NCI-H1930 (cell line): ENCODE measurements at places on chromosomes 4 and X.

GRCh38 chr4:112277705-112278448 lies 7.8 kb downstream of the TIFA start:
- no peak for DNase-seq

DNA sequence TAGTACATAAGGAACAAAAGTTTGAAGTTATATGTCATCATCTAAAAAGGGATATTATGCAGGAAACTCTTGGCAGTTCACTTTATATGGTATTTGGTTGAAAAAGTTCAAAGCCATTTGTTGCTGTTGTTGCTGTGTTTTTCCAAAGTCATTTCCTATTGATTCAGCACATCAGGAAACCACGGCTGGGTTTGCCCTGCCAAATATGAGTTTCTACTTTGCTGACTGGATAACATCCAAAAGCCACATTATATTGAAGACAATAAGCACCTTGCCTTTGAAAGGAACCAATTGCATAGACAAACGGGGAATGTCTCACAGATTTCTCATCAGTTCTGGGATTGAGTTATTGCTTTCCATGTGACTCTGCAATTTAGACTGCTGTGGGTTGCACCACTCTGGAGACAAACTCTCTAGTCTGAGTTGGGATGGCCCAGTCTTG lies 206.1 kb downstream of the SLC39A8 start:
- no peak for DNase-seq

DNA sequence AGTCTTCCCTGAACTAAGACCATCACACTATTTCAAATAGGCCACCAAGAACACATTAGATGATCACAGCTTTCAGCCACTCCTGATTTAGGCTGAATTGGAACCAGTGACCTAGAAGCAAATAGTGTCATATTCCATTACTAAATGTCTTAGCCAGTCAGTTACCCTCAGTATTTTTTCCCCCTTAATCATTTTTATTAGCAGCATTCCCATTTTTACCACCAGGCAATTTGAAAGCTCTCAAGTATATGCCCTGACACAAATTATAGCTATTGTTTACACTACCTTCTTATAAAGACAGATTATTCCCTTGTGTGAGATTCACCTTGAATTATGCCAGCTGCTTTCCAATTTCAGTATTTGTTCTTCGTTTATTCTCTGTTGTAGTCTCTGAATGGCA lies 1146.9 kb downstream of the PDHA2 start:
- no peak for DNase-seq

GRCh38 chr4:102230194-102230593 lies 115.1 kb downstream of the SLC39A8 start:
- no peak for DNase-seq

DNA sequence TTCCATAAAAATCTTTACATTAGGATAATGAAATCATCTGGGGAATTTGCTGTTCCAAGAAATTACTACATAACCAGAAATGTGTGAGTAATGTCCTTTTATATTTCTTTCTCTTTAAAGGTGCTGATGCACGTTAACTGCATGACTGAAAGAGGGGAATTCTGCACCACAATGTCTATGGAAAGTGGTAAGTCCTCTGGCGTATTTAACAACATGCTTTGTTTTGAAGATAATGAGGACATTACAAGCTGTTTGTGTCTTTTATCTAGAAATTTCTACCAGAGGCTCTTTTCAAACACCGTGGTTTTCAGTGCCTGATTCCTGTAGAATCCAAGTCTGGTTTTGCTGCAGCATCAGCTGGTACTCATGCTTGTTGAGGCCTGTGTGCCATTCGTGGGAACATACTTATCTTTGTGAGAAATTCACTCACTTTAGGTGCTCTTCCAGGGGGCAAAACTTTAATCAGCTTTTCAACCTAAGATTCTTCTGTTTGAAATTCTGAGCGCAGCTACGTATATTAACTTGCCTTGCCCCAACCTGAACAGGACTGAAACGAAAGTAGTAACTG lies 257.2 kb downstream of the PDHA2 start:
- no peak for DNase-seq

- no peak for DNase-seq
Measured at GRCh38 chrX:55709735-55710134, 7.8 kb upstream of the RRAGB start.

DNA sequence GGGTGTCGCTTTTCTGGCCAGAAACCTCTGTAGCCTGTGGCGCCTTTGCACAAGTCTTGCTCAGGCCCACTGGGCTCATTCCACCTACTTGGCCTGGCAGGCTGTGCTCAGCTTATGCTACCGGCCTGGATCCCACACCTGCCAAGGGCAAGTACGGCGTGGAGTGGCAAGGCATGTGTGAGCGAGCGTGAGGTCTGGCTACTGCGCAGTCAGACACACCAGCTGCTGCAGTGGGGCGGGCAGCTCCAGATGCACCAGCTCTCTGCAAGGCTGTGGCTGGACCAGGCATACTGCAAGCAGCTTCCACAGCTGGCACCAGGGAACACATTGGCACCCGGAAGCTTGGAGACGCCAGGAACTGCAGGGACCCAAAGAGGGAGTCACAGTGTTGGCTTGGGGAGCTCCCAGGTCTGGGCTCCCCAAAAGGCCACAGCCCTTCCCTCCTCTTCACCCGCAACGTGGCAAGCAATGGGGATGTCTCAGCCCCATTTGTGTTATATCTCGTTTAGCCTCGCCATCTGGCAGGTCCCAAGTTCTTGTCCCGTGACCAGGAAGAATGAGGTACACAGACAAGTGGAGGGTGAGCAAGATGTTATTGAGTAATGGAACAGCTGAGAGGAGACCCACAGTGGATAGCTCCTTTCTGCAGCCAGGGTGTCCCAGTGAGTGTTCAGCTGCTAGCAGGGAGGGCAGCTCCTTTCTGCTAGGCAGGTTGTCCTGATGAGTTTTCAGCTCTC lies 3.8 kb upstream of the FBXW7 start:
- DNase-seq = no peak

DNA sequence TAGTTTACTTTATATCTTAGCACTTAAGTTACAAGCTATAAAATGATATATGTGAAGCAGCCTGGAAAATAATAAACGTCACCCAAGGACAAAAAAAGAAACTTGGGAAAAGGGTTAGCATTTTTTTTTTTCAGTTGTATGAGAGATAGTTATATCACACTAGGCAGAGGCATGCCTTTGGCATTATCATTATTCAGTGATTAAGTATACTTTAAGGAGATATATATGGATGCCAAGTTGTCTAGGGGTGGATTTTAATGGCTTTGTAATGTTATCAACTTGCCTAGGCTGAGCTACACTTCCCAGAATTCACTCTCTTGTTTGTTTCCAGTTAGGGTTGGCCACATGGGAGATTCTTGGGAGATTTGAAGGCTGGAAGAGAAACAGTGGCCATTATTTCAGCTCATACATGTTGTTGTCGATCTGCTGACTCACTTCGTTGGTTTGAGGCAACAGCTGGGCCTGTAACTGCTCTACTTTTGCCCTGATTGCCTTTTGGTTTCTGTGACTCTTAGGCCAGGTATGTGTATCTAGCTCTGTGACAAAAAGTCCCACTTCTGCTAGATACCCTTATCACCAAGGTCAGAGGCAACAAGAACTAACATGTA lies 11.5 kb upstream of the SRPX start:
- no peak for DNase-seq

- DNase-seq = no peak
Measured at GRCh38 chrX:5774446-5774845, 454.2 kb downstream of the NLGN4X start.

DNA sequence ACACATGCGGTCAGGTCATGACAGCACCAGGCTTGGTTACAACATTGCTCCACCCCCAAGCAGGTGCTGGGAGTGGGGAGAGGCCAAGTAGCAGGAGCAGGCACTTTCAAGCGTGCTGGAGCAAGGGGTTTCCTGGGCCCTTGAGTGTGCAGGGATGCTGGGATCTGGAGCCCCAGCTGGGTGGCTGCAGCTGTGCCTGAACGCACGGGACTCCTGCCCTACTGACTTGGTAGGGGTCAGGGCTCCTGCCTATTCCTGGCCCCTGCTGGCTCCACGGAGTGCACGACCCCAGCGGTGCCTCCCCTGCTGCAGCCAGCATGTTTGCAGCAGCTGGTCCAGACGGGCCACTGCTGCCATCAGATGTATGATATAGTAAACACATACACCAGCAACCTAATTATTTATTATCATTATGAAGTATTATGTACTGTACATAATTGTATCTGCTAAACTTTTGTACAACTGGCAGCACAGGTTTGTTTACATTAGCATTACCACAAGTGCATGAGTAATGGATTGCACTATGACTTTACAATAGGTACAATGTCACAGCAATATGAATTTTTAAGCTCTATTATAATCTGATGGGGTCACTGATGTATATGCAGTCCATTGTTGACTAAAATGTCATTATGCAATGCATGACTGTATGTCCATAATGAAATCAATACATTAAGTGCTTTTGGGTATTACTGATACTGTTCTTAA lies 620.6 kb downstream of the RAPGEF2 start:
- DNase-seq = no peak

DNA sequence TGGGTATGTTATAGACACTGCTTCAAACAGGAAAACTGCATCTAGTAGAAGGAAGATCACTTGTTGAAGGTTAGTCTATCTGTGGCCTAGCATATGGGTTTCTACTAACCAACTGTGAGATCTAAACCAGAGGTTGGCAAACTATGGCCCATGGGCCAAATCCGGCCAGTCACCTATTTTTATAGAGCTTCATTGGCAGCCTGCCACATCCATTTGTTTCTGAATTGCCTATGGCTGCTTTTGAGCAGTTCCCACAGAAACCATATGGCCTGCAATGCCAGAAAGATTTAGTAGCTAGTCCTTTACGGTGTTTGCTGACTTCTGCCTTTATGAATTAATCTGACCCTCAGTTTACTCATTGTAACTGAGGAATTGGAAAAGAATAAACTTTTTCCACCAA lies 71.1 kb downstream of the MID1 start:
- no peak for DNase-seq

GRCh38 chrX:147850875-147851274 lies 60.8 kb upstream of the FMR1 start:
- no peak for DNase-seq

DNA sequence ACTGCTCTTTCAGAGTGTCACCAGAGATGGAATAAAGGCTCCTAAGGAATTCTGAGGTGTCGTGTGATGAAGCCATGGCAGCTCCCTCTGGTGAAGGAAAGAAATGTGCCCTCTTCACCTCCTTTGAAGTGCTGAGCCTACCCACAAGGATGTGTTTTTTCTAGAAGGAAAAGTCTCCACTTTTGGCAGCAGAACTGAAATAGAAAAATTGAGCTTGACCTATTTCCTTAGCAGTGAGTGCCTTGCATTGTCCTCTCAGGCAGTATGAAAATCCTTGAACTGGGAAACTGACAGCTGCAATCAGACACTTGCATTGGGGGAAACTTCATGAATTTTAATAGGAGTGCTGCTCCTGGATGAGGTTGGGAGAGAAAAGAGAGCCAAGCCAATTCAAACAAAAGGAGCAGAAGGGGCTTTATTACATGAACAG lies 95.2 kb downstream of the DCLK2 start:
- DNase-seq = no peak

GRCh38 chr4:157459785-157460184 lies 239.3 kb downstream of the GRIA2 start:
- DNase-seq = no peak

DNA sequence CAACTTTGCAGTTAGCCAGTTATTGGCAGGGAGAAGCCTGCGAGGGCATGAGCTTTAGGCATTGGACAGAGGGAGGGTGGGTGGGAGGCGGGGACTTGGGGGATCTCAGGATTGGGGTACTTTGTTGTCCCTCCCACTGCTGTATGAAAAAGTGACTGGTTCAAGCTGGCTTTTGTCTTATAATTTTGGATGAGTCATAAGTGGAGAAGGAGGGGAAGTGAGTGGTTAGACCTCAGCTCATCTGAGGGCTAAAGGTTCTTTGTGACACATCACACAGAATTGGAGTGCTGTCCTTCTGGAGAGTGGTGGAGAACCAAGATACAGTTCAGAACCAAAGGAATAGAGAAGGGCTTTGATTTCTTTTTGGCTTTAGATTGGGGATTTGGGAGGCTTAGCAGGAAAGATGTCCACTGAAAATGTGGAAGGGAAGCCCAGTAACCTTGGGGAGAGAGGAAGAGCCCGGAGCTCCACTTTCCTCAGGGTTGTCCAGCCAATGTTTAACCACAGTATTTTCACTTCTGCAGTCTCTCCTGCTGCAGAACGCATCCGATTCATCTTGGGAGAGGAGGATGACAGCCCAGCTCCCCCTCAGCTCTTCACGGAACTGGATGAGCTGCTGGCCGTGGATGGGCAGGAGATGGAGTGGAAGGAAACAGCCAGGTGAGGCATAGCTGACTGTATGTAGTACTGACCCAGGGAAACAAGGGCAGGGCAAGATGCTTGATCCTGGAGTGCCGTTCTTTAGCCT lies at the start of gene SLC4A4:
SLC4A4 (plus strand) TSS at position 175 of the 748 bp plus-strand sequence.
- no peak for DNase-seq

DNA sequence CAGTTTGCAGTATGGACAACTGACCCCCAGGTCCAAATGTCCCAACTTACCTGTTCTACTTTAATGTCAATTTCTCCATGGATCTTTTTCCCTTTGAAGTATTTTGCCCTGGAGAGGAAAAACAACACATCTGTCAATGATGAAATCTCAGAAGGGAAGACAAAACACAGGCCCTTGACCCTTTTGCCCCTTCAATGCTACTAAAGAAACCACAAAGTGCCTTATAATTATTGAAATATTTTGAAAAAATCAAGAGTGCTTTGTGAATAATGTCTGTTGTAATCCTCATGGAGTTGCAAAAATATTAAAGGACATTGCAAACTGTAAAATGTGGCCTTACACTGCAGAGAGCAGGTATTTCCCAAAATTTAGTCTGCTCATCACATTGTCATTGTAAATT lies 12.6 kb downstream of the SYN1 start:
- DNase-seq = no peak

GRCh38 chr4:98745366-98745765 lies 87.0 kb upstream of the TSPAN5 start:
- DNase-seq = no peak

GRCh38 chr4:4439782-4440181 lies 52.9 kb downstream of the NSG1 start:
- no peak for DNase-seq

- no peak for DNase-seq
Measured at GRCh38 chrX:1481636-1482529, 29.2 kb upstream of the ASMTL start.

DNA sequence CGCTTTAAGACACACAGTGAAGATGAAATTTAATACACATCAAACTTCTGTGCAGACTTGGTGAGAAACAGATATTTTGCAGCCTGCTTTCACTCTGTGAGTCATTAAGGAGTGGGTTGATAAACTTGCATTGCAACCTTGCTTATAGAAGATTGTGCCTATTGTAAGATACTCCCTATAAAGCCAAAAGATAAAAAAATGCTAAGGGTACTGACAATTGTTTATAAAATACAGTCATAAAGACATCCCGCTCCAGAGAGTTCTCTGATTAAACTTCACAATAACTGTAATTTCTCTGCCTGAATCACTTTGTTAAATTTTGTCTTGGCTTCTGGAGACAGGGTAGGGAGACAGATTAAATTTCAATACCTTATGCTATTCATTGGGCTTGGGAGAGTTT lies 49.1 kb downstream of the GALNT7 start:
- no peak for DNase-seq

- peak; percentile 9 for DNase-seq
Measured at GRCh38 chrX:150683536-150684146, 9.6 kb upstream of the MTMR1 start.

DNA sequence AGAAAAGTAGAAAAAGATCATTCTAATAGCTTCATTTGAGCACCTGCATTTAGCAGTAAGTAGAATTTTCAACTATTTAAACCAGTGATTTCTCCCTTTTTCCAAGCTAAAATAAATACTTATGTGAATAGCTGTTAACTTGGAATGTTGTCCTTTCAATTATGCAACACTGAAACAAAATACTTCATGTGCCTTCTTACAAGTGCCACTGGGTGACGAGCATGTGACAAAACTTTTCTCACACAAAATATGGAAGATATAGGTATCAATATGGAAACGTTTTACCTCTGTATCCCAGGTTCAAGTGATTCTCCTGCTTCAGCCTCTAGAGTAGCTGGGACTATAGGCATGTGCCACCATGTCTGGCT lies 708.3 kb downstream of the STIM2 start:
- DNase-seq = no peak
